Calu3 (cell line): ENCODE measurements at places on chromosomes 7 and 10. TPM values are rescaled to one million over a fixed set of nuclear protein-coding genes. Genes with fewer than 3 reads are reported as not detected.

DNA sequence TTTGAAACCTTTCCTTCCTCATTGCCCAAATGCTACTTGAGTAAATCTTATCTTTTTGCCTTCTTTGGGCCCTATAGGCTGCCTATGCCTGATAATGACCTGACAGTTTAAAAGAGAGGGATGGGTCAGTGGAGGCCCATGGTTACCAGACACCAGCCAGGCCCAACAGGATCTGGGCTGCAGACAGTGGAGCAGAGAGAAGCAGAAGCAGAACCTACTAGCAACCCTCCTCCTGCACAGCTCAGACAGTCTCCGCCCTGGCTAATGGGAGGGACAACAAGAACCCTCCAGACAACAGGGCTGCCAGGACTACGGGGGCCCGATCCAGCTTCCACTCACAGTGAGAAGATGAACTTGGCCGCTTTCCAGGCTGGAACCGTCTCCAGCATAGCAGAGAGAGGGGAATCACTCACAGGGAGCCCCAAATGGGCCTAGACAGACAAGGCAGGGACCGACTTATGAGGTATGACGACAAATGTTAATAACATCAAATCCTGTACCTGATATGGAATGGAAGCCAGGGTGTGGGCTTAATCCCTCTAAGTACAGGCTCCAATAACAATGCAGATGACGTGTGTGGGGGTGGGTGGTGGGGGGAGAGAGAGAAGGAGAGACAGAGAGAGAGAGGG lies 31.7 kb upstream of the DGKI start:
- peaks cover 10% of the 10 kb centered on the region for H3K4me1 ChIP-seq
- H3K36me3 ChIP-seq: peaks cover 10% of the 10 kb centered on the region
- H3K27ac ChIP-seq: no peak overlapping the region

GRCh38 chr7:128362670-128363069 lies 1.2 kb upstream of the PRRT4 start:
- H3K27ac ChIP-seq: no peak overlapping the region
- H3K4me3 ChIP-seq: no peak overlapping the region
- no peak for DNase-seq
- peaks cover 11% of the 10 kb centered on the region for H3K36me3 ChIP-seq
- peaks cover 99% of the 10 kb centered on the region for H3K27me3 ChIP-seq

GRCh38 chr10:130418731-130419130 lies 282.5 kb downstream of the GLRX3 start:
- no peaks in the 10 kb centered on the region for H3K27me3 ChIP-seq
- H3K4me3 ChIP-seq: no peak overlapping the region
- H3K4me1 ChIP-seq: no peaks in the 10 kb centered on the region
- no peak overlapping the region for H3K27ac ChIP-seq
- no peak for DNase-seq

SFTPA1 gene
- total RNA-seq: not detected in 2 replicates

DNA sequence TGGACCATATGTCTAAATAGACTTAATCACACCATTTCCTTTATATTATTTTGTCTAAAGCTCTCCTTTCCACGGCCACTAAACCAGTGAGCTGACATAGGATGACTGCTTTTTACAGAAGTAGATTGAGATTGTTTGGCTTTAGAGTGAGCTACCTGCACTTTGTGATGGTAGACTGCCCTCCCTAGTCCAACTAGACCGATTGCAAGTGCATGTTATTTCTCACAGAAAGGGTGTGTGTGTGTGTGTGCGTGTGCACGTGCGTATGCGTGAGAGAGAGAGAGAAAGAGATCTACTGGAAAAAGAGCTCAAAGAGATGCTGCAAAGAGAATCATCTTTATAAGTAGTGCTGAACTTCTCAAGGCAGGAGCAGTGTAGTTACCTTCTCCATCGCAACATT lies 60.7 kb downstream of the VCL start:
- peaks cover 62% of the 10 kb centered on the region for H3K4me1 ChIP-seq
- H3K27ac ChIP-seq: peak overlapping the region; percentile 94
- peak; percentile 46 for DNase-seq
- H3K36me3 ChIP-seq: peaks cover 35% of the 10 kb centered on the region
- H3K4me3 ChIP-seq: peak overlapping the region; percentile 19

VPS50 gene
- 31.6 and 36.9 TPM in 2 replicates for total RNA-seq

OAT gene
- total RNA-seq: 47.2 and 53.0 TPM in 2 replicates

DNA sequence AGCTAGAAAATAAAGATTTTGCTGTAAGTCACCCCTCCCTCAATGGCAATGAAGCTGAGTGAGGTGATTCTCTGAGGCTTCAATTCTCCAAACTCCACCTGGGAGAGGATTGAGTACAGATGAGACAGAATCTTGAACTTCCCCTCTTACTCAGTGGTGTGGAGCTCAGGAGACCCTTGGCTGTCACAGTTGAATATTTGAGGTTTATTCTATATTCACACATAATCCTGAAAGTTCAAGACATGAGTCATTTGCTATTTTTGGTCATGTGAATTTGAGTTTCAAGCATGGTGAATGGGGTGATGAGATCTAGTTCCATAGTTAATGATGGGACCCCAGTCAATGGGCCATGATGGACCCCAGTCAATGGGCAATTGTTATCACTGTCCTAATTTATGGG lies 13.9 kb upstream of the TECTB start:
- H3K27ac ChIP-seq: no peak overlapping the region
- H3K4me1 ChIP-seq: no peaks in the 10 kb centered on the region
- no peaks in the 10 kb centered on the region for H3K36me3 ChIP-seq

GRCh38 chr10:16976803-16977202 lies 152.8 kb downstream of the CUBN start:
- no peaks in the 10 kb centered on the region for H3K4me1 ChIP-seq
- no peak overlapping the region for H3K27ac ChIP-seq
- H3K4me3 ChIP-seq: no peak overlapping the region
- no peak for DNase-seq
- no peaks in the 10 kb centered on the region for H3K36me3 ChIP-seq

HERC4 gene
- 88.9 and 95.2 TPM in 2 replicates for total RNA-seq

- H3K4me1 ChIP-seq: peaks cover 6% of the 10 kb centered on the region
- no peak overlapping the region for H3K27ac ChIP-seq
- H3K36me3 ChIP-seq: no peaks in the 10 kb centered on the region
- no peak for DNase-seq
- H3K4me3 ChIP-seq: no peak overlapping the region
These were observed 141.5 kb upstream of the NRG3 start for GRCh38 chr10:81733542-81733941.

MYL10 gene
- total RNA-seq: not detected in 2 replicates

DNA sequence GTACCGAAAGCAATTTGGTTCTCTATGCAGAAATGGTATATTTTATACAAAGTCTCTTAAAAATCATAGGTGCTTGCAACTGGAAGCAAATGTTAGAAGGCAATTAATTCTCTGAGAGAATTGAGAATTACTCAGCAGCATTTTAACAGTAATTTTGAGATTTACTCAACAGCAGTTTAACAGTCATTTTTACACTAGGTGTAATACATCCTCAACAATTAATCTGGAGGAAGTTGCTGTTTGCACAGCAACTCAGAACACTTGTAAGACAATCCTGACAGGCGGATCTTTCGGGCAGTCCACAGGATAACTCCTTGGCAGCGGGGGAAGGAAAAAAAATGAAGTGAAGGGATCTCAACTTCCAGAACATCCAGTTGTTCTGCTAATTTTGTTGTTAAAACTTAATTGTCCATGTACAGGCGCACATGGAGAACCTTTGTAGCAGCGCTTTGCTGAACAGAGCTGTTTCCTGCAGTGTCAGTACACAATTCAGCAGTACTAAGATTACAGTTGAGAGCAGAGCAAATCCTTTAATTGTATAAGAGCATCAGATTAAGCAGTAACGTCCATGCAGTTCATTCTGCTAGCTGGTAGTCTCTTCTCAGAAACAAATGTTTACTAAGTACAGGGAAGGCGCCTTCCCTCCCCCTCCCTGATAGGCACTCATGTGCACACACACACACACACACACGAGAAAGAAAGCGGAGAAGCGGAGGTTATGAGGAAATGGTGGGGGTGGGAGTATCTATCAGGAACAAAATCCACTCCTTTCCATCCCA lies 43.8 kb downstream of the ENO4 start:
- peaks cover 7% of the 10 kb centered on the region for H3K36me3 ChIP-seq
- H3K27ac ChIP-seq: no peak overlapping the region
- no peak for DNase-seq
- no peaks in the 10 kb centered on the region for H3K27me3 ChIP-seq

DNA sequence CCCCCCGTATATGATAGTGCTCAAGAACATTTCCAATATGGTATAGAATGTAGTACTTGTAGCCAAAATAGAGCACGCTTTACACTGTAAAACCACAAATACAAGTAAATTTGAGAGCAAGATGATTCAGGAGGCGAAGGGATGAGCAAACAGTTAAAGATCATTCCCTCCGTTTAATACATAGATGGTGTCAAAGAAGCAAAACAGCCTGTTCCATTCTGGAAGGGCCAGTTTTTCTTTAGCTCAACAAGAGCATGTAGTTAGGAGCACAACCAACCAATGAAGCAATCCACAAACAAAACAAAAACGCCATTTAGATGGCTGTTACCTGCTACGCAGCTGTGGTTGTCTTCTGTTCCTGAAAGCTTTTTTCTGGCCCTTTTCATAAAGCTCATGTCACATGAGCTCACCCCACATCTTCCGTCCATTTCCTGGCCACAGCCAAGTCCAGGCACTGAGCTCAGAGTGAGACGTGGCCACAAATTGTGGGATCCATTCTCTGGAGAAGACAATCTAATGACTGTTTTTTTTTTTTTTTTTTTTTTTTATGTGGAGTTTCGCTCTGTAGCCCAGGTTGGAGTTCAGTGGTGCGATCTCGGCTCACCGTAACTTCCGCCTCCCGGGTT lies 185.6 kb downstream of the FANK1 start:
- peaks cover 13% of the 10 kb centered on the region for H3K27me3 ChIP-seq
- H3K27ac ChIP-seq: no peak overlapping the region
- no peaks in the 10 kb centered on the region for H3K4me1 ChIP-seq
- no peak for DNase-seq

CRHR2 gene
- total RNA-seq: not detected in 2 replicates

DNA sequence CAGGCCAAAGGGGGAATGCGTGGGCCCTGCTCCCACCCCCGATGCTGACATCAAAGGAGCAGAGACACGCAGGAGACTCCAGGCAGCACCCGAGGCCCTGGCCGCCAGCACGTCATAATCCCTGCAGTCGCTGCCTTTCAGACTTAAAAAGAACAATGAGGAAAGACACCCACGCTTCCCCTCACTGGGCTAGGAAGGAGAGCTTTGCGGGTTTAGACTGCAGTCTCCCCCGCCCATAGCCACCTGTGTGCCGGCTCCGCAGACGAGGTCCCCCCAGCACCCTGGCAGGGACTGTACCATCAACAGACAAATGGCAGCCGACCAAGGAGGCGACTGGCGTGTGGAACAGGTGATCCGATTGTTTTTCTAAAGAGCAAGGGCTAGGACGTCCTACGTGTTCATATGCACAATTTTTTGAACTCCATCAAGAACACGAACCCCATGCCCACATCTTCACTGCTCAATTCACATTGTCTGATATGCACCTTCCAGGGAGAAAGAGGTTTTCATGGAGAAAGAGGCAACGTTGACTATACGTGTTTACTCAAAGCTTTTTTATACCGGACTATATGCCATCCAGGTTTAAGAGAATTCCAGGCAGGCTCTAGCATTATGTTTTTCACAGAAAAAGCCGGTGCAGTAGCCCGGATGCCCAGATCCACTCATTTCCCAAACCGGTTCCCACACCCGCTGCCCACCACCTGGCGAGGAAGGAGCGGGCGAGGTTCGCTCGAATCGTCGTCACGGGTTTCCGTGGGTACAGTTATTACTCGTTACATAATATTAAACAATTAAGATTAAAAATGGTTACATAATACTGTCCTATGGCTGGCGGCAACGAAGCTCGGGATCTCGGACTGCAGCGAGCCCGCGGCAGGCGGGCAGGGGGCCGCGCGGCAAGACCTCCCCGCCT lies 1.1 kb downstream of the GRB10 start:
- DNase-seq: no peak
- H3K27ac ChIP-seq: no peak overlapping the region
- H3K27me3 ChIP-seq: no peaks in the 10 kb centered on the region
- peaks cover 25% of the 10 kb centered on the region for H3K36me3 ChIP-seq

- H3K27ac ChIP-seq: no peak overlapping the region
- H3K27me3 ChIP-seq: no peaks in the 10 kb centered on the region
- no peak overlapping the region for H3K4me3 ChIP-seq
- peaks cover 16% of the 10 kb centered on the region for H3K4me1 ChIP-seq
These were observed 29.8 kb upstream of the VCL start for GRCh38 chr10:73968098-73968521.

- no peak for DNase-seq
- H3K4me1 ChIP-seq: peaks cover 9% of the 10 kb centered on the region
- H3K27ac ChIP-seq: no peak overlapping the region
- peaks cover 48% of the 10 kb centered on the region for H3K27me3 ChIP-seq
- H3K4me3 ChIP-seq: no peak overlapping the region
These were observed 289.4 kb downstream of the CAMK1D start for GRCh38 chr10:12638781-12639180.

DNA sequence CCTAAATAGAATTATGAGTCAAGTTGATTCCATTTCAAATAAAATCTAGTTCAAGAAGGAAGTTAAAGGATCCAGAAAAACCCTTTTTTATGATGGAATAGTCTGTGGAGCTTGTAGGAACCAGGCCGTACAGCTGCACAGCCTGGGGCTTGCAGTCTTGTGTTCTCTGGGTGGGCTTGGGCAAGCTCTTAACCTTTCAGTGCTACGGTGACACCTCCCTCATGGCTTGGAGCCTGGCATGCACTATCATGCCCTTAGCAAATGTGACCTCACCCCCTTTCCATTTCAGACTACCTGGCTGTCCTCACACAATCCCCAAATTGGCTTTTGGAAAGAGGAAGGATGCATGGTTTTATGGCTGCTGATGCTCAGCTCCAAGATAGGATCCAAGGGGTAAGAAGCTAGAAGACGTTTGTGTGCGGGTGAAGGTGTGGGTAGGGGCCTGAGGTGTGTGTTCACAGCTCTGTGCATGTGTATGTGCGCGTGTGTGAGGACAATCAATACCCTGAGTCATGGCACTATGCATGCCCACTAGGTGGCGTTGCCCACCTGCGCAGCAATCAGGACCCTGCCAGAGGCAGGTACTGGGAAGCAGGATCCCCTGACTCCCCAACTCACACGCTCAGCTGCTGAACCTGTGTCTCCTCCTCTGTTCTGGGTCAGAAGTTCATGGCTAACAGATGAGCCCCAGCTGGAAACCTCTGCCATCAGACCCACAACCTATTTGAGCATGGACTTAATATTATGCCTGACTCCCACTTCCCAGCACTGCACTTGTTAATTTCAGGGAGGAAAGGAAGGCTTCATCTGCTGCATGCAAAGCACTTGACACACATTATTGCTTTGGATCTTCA lies 113.4 kb downstream of the PTPN20 start:
- no peaks in the 10 kb centered on the region for H3K36me3 ChIP-seq
- no peak overlapping the region for H3K4me3 ChIP-seq
- DNase-seq: peak; percentile 85
- no peaks in the 10 kb centered on the region for H3K4me1 ChIP-seq
- H3K27ac ChIP-seq: no peak overlapping the region

IGFBP1 gene
- 3.3 and 6.1 TPM in 2 replicates for total RNA-seq
